H1 (cell line): ENCODE measurements at places on chromosomes 7 and 10. TPM values are rescaled to one million over a fixed set of nuclear protein-coding genes. Genes with fewer than 3 reads are reported as not detected.

CTAGE6 gene
- 0.13 TPM in 1 of 2 replicates, not detected in the other for total RNA-seq

LIPJ gene
- not detected in 2 replicates for total RNA-seq

GLI3 gene
- 31.1 and 35.4 TPM in 2 replicates for total RNA-seq

PRRT4 gene
- total RNA-seq: 0.34 and 0.69 TPM in 2 replicates

SLC39A12 gene
- total RNA-seq: not detected in 2 replicates

OLAH gene
- not detected in 2 replicates for total RNA-seq

LIPK gene
- not detected in 2 replicates for total RNA-seq

A1CF gene
- not detected in 2 replicates for total RNA-seq

CLCN1 gene
- 0.33 and 0.41 TPM in 2 replicates for total RNA-seq

BPGM gene
- total RNA-seq: 15.3 and 17.4 TPM in 2 replicates

NANOS1 gene
- total RNA-seq: 3.1 and 5.4 TPM in 2 replicates

PDE1C gene
- total RNA-seq: 0.67 and 1.1 TPM in 2 replicates

FAM204A gene
- 35.1 and 37.4 TPM in 2 replicates for total RNA-seq

CPA2 gene
- total RNA-seq: 0.31 TPM in 1 of 2 replicates, not detected in the other

INPP5A gene
- 25.5 and 27.5 TPM in 2 replicates for total RNA-seq

MAT1A gene
- total RNA-seq: 2.9 and 4.1 TPM in 2 replicates

PIK3AP1 gene
- total RNA-seq: 2.9 and 4.5 TPM in 2 replicates

PLXDC2 gene
- total RNA-seq: 40.1 and 40.5 TPM in 2 replicates

AGBL3 gene
- total RNA-seq: 1.9 and 2.0 TPM in 2 replicates

BCL7B gene
- 24.9 and 32.3 TPM in 2 replicates for total RNA-seq

TLX1 gene
- total RNA-seq: not detected in 2 replicates

CARD11 gene
- 29.8 and 33.4 TPM in 2 replicates for total RNA-seq

GHRHR gene
- total RNA-seq: 6.1 and 6.5 TPM in 2 replicates
